Stimulated activated CD4-positive, alpha-beta T cell treated with anti-CD3 and anti-CD28 coated beads, TNF-alpha, amount 100 ng/mL, for 48 hours (primary cell): ENCODE measurements at places on chromosomes 7 and 10.

DNA sequence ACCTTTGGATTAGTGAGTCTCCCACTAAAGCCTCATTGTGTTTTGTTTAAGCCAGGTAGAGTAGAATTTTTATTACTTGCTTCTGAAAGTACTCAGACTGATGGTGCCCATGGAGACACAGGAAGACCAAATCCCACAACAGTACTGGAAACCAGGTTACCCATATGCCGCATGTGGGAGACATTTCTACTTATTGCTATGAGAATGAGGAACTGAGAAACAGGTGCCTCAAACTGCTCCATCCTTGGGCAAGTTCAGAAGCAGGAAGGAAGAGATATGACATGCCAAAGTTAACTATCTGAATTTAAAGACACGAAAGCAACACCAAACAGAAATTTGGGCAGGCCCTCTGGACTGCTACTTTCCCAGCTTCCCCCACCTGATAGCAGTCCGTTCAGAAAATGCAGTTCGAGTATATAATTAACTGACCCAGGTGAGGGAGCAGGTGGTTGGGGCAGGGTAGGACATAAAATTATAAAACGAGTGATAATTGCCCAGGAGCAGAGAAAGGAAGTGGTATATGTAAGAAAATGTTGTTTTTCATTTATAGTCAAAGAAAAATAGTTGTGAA lies 382.3 kb upstream of the MTPN start:
- DNase-seq: no peak

DNA sequence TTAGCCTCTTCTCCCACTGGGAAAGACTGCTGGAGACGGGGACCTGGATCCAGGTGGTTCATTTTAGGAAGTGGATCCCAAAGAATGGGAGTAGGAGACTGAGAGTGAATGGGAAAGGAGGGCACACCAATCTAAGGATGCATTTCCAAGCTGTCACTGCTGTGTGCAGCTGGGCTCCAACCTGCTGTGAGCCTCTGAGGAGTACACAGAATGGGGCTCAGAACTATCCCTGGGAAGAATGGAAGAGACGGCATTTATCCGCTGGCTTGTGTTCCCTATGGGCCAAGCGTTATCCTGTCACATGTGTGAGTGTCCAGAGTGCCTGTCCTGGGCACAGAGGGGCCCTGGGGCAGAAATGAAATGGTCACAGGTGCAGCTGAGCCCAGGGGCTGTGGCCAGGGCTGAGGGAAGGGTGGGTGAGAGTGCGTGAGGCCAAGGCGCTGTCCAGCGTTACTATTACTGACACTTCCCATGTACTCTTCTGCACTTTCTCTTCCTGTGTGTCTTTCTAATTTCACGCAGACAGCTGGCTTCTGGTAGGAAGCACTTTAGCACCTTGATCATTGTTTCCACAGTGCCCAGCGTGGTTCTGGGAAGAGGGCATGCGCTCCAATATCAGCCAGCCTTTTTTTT lies 35.4 kb upstream of the PODXL start:
- no peak for DNase-seq

DNA sequence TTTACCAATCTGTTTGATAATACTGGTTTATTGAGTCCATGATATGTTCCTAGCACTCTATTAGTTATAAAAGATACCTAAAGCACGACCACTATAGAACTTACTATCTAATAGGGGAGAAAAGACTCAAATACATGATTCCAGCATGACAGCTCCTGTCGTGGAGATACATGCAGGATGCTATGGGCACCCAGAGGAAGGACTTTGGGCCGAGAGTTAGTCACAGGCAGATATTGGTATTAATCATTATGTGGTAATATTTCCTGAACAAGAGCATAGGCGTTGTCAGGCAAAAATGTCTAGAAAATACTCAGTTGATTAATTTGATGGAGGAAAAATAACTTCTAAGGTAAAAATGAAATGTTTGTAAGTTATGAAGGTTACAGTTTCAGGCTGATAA lies 31.8 kb downstream of the CNNM2 start:
- no peak for DNase-seq

DNA sequence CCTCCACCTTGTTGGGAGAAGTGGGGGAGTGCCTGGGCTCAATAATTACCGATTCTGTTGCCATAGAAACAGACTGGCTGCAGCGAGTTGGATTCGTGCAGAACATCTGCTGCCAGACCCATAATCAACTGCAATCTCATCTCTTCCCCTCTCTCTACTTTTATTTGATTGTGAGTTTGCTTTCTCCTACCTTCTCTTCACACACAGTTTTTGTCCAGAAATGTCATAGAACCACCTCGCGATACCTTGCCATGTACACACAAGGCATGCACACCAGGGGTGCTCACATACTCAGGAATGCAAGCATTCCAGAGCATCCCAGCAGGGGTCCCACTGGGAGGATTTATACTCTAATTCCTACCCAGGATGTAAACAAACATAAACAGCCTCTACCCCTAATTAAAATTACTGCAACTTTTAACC lies 262.2 kb upstream of the AOAH start:
- no peak for DNase-seq

GRCh38 chr7:12942609-12943008 lies 255.2 kb downstream of the ARL4A start:
- DNase-seq: no peak

DNA sequence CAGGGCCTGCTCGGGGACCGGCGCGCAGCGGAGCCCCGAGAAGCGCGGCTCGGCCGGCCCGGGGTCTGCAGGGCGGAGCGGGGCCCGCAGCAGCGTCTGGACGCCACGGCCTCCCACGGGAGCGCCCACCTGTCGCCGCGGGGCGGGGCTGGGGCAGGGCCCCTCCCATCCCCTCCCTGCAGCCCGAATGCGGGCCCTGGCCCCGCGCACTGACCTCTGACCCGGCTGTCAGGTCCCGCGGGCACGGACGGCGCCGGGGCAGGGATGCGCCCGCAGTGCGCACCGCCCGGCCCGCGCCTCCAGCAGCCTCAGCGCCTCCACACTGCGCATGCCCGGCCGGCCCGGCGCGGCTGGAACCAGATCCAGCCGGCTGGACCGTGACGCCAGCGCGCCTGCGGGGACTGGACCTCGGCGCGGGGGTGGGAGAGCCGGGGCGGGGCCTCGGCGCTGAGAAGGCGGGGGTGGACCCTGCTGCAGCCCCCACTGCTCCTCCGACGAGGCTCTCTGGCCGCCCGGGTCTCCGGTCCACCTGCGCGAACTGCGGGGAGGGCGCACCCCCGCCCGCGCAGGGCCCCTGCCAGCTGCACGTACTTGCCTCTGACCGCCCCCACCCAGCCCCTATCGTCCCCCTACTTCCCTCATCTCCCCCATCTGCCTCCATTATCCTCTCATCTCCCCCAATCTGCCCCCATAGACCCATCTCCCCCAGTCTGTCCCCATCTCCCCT lies 16.1 kb upstream of the GPR146 start:
- peak; percentile 76 for DNase-seq

DNA sequence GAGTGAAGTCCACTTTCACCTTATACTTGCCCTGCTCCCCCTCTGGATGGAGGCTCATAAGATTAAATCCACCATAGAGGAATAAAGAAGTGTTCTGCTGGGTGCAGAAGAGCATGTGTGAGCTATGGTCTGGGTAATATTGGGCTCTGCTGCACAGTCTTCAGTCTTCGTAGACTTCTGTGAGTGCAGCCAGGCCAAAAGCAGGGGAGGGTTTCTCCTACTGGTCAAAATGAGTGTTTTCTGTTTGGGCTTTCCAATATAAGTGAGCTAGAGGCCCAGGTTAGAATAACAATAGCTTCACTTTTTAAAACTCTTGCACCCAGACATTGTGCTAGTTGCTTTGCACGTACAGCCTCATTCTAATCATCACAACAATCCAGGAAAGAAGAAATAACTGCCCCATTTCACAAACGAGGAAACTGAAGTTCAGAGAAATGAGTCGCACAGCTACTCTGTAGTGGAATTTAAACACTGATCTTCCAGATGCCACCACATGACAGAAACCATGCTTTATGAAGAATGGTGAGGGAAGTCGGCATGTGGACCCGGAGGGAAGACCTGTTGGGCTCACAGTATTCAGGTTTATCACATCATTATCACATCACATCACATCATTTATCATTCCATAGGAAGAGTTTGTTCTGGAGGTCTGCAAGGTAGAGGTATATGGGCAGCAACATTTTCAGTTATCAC lies 23.8 kb upstream of the MSMB start:
- DNase-seq: no peak

DNA sequence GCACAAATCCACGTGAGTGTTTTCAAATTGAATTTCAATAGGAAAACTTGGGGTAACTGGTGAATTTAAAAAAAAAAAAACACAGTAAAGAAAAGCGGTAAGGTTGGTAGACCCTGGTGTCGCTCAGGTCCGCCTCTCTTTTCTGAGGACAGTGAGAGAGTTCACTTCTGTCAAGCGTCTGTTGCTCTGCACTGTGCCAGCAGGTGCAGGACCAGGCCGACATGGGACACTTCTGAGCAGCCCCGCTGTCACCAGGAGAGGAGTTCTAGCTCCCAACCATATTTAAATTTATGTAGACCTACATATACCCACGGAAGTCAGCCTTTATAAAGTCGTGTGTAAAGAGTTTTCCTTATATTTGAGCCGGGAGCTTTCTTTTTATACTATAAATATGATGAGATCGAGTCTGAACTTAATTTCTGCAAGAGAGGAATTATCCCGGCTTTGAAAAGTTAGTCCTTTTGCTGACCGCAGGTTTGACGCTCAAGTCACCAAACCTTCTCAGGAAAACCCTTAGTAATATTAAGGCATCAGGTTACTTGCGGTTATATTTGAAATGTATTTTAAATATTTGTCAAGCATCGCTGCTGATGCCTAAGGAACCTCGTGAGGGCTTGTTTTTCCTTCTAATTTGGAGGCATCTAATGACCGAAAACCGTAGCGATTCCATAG lies 531 bp downstream of the IKZF1 start:
- no peak for DNase-seq

- DNase-seq: no peak
Measured at GRCh38 chr7:111080495-111081105, 10.3 kb upstream of the LRRN3 start.

DNA sequence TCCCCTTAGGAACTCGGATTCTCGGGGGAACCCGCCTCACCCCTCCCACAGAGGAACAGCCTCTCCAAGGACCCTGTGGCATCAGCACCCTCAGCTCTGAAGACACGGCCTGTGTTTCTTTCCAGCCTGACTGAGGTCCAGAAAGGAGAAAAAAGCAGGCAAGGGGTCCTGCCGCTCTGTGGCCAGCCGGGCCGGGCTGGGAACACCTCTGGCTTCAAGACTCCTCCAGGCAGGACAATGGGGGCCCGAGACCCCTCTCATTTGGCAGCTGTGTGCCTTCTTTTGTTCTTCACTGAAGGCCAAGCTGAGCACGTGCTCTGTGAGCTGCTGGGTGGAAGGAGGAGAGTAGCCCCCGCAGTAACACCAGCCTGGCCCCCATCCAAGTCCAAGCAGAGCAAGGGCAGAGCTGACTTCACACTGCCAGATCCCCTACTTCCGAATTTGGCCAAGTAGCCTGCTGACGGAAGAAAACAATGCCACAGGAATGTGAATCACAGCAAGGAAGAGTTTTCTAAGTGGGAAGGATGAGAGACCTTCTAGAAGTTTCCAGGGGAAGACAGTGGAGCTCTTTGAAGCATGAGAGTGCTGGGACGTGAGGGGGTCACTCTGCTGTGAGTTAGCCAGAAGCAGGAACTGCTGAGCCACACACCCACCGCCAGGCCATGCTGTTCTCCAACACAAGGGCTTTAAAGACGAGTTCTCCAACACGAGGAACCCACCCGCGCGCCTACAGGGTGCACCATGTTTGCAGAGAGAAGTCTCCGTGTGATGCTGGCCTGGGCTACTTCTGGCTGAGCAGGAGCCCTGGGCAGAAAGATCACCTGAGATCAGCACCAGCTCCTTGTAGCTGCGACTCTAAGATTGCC lies 3.1 kb downstream of the CNPY1 start:
- no peak for DNase-seq

DNA sequence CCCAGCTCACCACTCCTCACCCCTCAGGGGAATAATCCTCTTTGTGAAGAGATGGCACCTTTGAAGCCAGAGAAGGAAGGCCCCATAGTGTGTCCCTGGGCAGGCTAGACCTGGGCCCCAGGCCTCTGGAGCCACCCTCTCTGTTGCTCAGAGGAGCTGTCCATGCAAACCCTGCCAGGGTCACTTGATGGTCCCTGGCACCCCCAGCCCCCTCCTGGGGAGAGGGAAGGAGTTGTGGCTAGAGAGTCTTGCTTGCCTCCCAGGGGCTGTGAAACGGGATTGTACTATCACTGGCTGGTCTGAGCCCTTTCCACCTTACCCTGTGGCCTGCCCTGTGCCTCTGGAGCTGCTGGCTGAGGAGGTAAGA lies 5.8 kb downstream of the GHRHR start:
- no peak for DNase-seq

GRCh38 chr7:2011266-2012043 lies 221.3 kb downstream of the MAD1L1 start:
- DNase-seq: no peak

- DNase-seq: no peak
Measured at GRCh38 chr7:27930910-27931476, 191.0 kb downstream of the TAX1BP1 start.

GRCh38 chr7:137880432-137880831 lies 33.7 kb upstream of the DGKI start:
- DNase-seq: no peak

DNA sequence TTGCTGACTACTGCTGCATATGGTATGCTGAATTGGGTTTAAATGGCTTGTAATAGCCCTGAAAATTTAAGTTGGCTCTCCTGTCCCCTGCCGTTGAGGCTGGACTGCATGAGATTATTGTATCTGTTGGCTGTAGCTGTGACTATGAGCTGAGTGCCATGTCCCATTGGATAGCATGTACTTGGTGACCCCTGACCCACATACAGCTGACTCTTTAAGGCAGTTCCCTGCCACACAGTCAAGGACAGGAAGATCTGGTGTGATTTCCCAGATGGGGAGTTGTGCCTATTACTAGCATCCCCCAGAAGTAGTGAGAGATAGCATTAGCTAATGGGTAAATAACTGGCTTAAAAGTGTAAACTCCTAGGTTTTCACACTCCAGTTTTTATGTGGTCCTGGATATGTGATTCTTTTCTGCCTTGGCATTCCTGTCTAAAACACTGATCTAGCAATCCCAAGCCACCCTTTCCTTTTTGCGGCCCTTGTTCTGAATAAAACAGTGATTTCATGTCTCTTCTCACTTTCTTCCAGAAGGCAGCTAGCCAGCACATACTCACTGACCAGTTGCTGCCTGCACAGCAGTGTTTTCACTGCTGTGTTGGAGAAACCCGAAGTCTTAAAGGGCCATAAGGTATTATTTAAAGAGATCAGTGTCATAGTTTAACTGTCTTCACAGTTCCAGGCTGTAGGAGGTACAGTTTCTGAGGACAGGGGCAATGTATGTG lies 35.9 kb downstream of the LRRC4 start:
- DNase-seq: no peak

DNA sequence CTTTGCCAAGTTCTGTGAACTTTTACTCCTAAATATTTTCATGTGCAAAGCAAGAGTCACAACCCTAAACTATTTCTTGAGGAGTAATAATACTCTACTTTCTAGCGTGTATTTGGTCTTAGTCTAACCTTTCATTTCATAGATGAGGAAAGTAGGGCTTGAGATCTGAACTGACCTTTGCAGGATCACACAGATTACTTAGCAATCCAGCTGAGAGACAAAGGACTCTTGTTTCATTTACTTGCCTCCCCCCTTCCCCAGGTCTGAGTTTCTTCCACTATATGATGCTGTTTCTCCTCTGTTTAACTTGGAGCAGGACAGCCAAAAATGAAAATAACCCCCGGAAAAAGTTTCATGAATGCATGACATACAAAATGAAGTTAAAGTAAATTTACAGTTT lies 75.3 kb upstream of the PTN start:
- no peak for DNase-seq
